EL (cell line): ENCODE measurements at places on chromosomes 5 and 9.
A peak's percentile ranks its signal among the peaks of the same experiment; 100 is the strongest.

- DNase-seq = no peak
These were observed 54.4 kb downstream of the KCNN2 start for GRCh38 chr5:114416254-114416653.

DNA sequence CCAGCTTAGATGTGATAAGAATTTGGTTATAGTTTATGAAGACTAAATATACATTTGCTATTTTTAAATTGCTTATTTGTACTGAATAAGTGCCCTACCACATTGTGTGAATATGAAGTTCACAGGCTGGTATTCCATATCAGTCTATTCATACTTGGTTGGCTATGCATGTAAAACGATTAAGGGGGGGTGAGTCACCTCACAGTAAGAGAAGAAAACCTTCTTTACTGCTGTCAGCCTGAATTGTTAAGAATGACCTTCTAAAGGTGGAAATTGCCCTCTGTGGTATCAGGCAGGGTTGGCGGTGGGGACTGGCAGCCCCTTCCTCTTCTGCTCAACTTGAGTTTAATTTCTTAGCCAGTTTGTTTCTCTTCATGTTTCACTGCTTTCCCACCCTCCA, 127.0 kb upstream of the RPS23 start:
- DNase-seq = peak; percentile 81

DNA sequence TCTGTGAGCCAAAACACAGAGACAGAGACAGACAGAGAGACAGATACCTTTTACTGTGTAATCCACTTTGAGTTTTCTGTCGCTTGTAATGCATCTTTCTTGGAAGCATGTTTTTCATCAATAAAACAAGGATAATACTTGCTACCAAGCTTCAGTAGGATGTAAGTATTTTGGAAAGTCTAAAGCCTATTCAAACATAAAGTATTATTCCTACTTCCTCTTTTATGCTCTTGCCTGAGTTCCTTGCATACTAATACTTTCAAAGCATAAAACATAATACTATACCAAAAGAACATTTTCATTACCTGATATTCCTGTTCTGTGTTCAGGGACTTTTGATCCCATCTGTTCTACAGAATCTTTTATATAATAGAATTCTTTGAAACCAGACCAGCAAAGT, 64.5 kb upstream of the SLC30A5 start:
- no peak for DNase-seq

DNA sequence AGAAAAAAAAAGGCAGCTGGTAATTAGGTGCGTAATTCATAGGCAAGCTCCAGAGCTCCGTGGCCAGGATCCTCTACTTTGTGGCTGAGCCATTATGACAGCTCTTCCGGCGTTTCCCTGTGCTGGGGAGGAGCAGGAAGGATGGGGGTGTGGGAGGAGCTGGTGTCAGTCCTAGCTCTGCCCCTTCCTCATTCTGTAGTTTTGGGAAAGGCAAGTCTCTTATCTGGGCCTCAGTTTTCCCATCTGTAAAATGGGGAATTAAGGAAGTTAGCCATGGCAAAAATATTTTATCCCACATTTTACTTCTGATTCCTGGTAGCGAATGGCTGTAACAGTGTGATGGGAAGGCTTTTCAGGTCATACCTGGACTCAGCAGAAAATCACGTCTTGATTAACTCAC, 81.1 kb downstream of the SEC61B start:
- DNase-seq = no peak

- DNase-seq = peak; percentile 41
These were observed 43.4 kb upstream of the FUBP3 start for GRCh38 chr9:130535818-130536521.

- no peak for DNase-seq
These were observed 95.1 kb downstream of the SH3TC2 start for GRCh38 chr5:148967783-148968182.

- DNase-seq = no peak
These were observed 346.4 kb upstream of the RIOK2 start for GRCh38 chr5:97529354-97529985.

DNA sequence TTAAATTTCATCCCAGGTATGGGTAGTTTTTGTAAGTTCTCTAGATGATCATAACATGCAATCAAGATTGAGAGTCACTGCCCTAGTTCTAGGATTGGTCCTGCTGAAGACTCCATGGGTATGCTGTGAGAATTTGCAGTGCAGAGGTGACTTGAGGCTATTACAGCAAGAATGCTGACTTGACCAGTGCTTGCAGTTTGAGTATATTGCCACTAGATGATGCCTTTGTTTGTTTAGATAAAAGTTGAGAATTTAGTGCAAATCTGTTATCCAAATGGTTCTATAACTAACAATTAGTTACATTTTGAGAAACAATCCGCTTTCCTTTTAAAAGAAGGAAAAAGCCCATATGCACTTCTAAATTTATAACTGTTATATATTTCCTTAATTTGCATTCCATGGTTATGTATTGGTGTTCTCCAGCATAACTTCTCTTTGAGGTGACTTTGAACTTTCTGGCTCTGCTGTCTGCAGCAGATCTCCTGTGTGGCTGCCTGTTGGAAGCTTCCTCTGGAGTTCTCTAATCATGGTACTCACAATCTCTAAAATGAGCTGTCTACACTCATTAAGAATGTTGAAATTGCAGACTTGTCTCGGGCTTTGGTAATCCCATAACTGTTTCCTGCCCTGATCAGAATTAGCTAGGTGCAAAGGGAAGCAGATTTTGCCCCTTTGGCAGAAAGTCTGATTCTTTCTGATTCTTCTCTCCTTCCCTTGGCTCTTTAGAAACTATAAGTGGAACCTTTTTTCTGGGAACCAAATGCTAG, 24.9 kb downstream of the MELK start:
- DNase-seq = peak; percentile 52

GRCh38 chr5:41812156-41812555, 58.1 kb downstream of the OXCT1 start:
- DNase-seq = no peak

DNA sequence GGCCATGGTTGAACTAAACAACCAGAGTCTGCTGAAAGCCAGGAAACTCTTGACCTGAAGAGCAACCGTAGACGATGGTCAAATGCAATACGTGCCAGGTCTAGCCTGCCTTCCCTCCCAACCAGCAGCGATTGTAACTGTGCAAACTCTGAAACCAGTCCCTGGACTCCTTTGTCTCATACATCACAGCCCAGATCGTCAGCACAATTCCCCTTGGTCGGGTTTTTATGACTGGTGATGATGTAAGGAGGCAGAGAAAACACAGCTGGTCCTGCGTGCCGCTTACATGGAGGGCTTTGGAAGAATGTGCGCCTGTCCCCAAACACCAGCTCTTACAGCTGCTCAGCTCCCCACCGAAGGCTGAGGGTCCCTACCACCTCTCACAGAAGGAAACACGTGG, 24.6 kb downstream of the SMIM23 start:
- DNase-seq = no peak

DNA sequence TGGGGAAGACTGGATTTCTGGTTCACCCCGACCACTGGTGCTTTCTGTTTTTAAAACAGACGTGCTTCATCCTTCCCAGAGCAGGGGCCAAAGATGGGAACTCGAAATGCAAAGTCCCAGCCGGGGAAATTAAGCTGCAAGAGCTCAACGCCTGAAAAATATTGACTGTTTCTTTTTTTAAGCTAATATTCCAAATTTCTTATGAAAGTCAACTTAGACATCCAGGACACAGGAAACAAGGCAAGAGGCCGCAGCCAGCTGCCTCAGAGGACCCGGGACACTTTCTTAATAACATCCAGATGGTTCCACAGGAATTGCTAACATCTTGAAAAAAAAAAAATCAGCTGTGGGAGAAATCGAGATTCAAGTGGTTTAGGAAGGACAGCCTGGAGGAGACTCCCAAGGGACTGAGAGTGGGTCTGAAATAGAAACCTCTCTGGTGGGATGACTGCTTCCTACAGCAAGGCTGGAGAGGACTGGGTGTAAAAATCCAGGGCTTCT, 144.9 kb downstream of the FGF1 start:
- DNase-seq = peak; percentile 63

GRCh38 chr9:5575000-5575399, 53.9 kb upstream of the RIC1 start:
- no peak for DNase-seq

DNA sequence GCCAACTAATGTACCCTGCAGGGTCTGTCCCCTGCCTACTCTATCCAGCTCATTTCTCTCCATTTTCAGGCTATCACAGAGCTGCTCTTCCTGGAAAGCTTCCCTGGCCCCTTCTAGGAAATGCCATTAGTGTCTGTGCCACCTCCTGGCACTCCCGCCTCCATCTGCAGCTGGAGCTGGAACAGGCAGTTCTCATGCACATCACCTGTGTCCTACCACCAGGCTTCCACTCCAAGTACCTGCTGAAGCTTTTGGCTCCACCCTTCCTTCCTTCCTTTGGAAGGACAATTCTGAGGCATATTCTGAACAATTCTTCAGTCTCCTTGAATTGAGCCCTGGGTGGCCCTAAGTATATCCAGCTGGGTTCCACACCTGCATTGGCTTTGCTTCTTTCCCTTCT, 156.2 kb upstream of the ZNF618 start:
- DNase-seq = no peak
